ENCODE measurements at places on chromosomes 2 and 18.

GRCh38 chr2:241910604-241911520 is 41.3 kb downstream of the RTP5 start:
- DNase-seq: no peak

DNA sequence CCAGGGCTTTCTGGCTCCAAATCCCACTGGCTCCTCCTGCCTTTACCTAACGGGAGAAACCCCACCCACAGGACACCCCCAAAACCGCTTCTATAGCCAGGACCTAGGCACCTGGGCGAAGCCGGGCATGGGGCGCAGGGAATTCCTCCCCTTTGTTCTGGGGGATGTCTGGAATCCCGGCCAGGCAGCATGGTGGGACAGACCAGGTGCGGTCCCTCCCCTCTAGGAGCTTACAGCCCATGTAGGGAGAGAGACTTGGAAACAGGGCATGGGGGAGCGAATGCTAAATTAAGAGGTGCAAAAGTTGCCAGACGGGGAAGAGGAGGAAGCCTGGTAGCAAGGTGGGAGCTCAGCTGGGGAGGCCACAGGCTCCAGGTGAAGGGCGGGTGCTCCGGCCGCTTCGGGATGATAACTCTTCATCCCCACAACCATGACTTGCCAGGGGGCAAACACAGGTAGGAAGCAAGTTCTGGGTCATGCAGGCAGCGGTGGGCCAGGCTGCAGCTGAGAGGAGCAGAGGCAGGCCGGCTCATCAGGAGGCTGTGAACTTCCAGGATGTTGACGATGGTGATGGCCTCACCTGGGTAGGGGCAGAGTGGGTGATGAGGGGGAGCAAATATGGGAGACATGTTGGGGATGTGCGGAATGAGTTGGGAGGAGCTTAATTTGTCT is 1.3 kb downstream of the TMEM37 start:
- DNase-seq: no peak

- DNase-seq: no peak
These were observed 180.5 kb upstream of the DTNA start for GRCh38 chr18:34529358-34530335.

DNA sequence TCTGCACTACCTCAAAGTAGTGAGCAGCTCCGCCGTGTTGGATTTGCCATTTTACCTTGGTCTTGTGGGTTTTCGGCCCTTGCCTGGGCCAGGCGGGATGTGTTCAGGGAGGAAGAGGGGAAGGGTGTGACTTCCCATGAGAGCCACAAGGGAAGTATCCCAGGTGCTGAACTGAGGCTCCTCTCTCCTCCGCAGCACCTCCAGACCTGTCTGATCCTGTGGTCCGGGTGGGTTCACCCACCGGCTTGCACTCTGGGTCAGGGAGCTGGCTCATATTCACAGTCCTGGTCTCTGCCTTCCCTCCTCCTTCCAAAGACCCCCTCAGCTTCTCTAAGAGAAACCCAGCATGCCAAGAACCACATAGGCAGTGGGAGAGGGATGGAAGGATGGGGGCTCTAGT is 235.8 kb downstream of the SEPTIN10 start:
- no peak for DNase-seq

DNA sequence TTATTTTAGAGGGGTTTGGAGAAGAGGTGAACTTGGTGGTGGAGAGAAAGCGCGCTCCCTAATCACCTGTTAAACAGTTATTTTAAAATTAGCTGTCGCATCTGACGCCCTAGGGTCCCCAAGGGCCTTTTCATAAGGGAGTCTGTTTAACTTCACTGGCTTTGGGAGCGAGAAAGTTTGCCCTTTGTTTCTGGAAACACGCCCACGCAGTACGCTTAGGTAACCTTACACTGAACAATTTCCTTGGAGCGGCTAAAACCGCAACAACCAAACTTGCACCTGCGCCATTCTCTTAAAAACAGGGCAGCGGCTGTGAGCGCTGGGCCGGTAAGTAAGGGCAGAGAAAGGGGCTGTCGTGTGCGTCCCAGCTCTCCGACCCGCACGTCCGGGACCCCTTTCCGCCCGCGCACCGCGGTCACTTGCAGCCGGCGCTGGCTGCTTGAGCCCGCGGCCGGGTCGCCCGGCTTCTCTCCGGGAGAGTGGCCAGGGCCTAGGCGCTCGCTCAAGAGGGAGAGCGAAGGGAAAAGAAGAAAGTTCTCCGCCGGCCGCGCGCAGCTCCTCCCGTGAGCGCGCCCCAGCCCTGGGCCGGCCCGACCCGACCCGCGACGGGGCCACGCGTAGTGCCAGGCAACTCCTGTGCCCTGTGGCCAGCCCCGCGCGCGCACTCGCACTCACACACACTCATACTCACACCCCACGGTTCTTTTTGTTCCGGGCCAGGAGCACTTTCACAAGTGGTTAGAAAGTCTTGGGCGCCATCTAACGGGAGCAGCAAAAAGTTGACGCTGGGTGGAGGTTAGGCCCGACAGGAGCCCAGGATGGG is 19.2 kb downstream of the POU3F3 start:
- peak; percentile 50 for DNase-seq
